ENCODE measurements at places on chromosomes 4 and X.

DNA sequence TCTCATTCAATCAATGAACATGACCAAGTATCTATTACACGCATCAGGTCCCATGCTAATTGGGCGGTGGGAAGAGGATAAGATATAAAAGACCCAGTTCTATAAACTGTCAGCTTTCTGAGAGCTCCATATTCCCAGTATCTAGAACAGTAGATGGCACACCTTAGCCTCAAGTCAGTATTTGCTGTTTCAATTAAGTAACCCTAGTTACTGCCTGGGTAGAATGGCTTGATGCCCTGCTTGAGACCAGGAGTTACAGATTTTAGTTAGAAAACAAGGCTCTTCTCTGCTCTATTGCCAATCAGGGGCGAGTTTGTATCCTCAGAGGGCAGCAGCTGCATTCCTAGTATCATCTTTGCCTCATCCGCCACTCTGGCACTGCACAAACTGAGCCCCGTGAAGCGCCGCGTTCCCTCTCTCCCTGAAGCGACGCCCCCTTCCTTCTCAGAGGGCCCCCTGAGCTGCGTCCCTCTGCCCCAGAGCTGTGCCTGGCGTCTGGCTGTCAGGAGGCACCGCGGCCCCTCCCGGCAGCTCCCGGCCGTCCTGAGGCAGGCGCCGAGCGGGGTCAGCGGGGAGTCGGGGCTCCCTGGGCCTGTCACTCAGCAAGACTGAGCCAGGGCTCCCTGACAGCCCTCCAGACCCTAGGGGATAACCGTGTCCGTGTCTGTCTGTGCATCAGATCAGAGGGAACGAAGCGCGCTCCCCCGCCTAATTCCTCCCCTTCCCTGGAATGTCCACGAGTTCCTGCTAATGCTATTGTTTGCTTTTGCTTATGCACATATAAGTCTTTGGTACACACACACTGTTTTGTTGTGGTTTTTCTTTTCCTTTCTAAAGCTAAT, 212.4 kb upstream of the TTC29 start:
- no peak for DNase-seq

DNA sequence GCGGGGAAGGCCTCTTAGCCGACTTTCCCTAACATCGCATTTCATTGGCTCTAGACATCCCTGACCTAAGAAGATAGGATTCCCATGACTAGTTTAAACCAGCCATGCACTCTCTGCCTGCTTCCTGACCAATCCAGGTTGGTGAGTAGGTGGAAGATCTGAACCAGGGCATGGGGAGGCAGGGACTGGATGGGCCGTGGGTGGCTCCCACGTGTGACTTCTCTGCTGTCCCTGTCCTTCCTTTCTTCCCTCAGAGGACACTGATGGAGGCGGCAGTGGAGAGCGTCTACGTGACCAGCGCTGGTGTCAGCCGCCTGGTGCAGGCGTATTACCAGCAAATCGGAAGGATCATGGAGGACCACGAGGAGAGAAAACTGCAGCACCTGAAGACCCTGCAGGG, 90.7 kb downstream of the EVC start:
- no peak for DNase-seq

- no peak for DNase-seq
These were observed 67.7 kb downstream of the DGKK start for GRCh38 chrX:50402886-50403285.

DNA sequence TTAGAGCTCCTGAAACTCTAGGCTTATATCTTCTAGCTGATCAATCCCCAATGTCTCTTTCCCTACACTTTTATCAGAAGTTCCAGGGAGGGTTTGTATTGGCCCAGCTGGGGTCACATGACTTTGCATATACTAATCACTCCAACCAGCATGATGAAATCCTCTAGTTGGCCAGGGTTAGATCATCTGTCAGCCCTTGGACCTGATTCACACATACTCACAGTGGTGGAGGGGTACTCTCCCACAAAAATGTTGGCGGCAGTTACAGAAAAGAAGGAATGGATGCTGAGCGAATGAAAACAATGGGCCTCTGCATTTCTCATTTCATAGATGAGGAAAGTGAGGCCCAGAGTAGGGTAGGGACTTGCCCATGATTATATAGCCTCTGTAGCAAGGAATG, 151.1 kb downstream of the PJA1 start:
- no peak for DNase-seq

- DNase-seq = no peak
These were observed 108.6 kb upstream of the TRIM2 start for GRCh38 chr4:153095448-153096204.

- no peak for DNase-seq
These were observed 1408.0 kb downstream of the RAPGEF2 start for GRCh38 chr4:160510928-160511327.

DNA sequence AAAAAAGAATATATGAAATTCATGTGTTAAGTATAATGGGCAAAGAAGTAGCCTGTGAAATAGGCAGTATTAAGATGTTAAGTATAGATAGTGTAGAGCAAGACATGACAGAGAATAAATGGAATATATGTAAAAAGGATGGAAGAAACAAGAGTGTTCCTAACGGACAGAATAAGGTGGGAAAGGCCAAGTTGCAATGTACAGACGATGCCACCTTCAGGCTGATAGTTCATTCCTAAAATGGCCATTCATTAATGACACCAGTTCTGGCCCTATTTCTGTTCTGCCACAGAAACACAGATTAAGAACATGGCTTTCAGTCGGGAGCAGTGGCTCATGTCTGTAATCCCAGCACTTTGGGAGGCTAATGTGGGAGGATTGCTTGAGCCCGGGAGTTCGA, 4.4 kb upstream of the FAM184B start:
- DNase-seq = no peak

DNA sequence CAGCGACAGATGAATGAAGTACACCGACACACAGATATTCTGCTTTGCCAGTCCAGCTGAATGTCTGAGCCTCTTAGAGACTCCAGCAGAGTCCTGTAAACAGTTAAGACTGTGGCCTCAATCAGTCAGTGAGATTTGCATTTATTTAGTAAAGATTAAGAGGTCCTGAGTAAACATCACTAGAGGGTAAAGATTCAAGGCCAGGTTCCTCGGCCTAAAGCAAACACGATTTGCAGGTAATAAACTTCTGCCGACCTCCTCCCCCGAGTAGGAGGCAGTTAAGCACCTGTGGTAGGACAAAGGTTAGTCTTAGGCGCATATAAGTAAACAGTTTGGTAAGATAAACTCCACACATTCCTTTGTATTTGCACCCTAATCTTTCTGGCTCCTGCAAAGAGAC, 99.6 kb downstream of the CFAP47 start:
- no peak for DNase-seq

DNA sequence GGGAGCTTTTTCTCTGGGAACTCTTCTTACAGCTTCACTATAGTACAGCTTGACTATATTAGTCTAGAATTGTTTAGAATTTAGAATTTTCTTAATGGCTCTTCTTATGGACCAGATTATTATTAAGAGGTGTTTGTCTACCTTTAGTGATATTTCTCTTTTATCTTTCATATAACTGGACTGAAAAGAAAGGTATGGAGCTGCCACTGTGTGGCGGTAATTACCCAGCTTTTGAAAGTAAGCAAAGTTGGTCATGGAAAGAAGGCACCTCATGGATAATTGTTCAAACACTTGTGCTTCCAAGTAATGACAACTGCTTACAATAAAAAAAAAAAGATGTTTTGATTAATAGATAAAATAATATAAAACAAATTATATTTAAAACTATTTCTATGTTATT, 1112.5 kb downstream of the TECRL start:
- peak; percentile 12 for DNase-seq

- no peak for DNase-seq
These were observed 29.3 kb upstream of the CT47A1 start for GRCh38 chrX:121014826-121015225.

DNA sequence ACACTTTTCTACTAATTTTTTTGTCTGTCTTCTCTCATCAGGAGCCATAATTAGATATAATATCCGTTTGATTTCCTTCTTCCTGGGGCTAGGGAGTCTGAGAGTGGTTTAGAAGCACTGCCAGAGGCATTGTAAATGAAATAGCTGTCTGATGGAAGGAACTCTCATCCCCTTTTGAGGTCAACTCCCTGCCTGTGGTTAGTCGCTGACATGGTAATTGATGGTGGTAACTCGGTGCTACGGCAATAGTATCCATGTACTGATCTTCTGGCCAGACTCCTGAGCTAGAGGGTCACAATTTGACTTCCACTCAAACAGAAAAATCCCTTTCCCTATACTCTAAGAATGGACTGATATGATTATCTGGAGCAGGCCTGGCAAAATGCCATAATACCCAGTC, 108.1 kb upstream of the TRPC5 start:
- DNase-seq = no peak

DNA sequence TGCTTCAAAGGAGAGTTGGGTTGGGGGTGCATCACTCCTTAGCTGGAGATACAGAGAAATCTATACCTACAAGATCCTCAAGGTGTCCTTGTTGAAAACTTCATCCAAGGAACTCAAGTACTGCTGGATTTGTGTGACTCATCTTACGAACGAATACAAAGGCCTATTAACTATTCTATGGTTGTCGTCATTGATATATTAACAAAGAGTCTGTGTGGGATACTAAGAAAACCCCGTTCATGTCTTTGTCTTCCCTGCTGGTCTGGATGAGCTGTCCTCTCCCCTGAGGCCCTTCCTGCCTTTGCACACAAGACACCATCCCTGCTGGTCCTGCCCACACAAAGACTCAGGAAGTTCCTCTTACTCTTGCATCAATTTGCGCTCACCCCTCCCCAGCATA, 54.9 kb upstream of the IRF2 start:
- DNase-seq = no peak

DNA sequence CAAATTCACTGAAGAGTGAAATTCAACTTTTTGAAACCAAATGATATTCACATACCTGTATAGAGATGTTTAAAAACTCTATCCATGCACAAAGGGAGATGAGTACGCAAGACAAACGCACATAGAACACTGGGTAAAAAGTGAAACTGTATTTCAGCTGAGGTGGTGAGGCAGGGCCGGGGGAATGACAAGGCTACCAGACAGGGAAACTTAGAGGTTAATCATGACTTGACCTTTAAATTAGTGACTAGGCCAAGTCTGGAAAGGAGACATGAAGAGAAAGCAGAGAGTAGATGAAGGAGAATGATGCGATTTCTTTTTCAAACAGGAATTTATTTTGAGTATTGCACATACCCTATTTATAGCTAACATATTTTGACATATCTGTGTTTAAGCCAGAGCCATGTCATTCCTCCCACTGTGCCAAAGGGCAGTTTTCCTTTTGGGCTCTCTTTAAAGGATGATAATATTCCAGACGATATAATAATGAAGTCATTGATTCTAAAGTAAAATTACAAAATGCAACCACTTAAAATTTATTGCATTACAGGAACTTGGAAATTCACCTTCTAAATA, 49.4 kb downstream of the ARHGEF6 start:
- DNase-seq = no peak

DNA sequence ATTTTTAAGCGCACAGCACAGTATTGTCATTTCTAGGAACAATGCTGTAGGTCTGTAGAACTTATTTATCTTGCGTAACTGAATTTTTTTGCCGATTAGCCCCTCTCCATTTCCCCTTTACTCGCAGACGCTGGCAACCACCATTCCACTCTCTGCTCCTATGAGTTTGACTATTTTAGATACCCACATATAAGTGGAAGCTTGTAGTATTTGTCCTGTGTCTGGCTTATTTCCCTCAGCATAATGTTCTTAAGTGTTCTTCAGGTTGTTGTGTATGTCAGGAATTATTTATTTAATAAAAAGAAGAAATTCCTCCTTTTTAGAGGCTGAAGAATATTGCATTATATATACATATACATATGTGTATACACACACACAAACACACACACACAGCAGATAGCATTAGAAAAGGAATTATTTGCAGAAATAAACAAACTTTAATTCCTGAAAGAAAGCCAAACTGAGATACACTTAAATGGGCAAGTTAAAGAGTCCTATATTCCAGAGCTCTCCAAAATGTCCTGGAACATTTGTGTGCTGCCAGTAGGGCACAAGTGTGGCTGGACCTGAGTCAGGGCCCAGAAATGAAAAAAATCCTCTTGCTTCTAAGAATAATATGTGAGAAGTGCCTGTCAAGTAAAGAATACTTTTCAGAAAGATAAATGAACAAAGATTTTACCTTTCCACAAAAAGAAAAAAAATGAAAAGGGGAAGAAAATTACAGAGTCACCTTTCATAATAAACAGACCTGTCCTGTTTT, 4.5 kb upstream of the ZNF330 start:
- DNase-seq = no peak

DNA sequence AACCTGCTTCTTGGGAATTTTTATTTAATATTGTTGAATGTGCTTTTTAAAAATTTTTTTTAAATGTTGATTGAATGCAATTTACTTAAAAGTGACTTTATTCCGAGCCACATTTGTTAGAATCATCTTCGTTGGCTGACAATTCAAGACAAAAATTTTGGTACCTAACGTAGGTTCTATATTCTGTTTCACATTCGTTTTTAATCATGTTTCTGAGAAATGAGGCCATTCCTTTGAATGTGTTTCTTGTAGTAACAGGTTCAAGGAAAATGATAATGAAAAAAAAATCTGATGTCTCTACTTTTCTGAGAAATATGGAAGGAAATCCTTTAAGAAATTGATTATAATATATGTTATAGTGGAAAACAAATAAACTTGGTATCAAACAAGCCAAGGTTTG, 92.3 kb upstream of the DCLK2 start:
- no peak for DNase-seq

- no peak for DNase-seq
These were observed 2.8 kb downstream of the GK start for GRCh38 chrX:30655991-30656390.

- no peak for DNase-seq
These were observed 56.5 kb downstream of the ANTXR2 start for GRCh38 chr4:80016506-80016905.

- DNase-seq = no peak
These were observed 217.5 kb downstream of the VEGFC start for GRCh38 chr4:176575141-176575730.

GRCh38 chr4:41079881-41080560, 134.3 kb downstream of the APBB2 start:
- DNase-seq = no peak

DNA sequence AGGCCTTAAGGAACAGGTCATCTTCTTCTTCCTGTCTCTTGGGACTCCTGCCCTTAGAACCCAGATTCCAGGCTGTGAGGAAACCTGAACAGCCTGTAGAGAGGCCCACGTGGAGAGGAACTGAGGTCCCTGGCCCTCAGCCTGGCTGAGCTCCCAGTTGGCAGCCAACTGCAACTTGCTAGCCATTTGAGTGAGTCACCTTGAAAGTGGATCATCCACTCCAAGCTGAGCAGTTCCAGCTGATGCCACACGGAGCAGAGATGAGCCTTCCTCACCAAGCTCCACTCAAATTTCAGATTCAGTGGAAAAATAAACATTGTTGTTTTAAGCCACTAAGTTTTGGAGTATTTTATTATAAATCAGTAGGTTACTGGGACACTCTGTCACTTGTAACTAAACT, 392.5 kb downstream of the BCOR start:
- no peak for DNase-seq

DNA sequence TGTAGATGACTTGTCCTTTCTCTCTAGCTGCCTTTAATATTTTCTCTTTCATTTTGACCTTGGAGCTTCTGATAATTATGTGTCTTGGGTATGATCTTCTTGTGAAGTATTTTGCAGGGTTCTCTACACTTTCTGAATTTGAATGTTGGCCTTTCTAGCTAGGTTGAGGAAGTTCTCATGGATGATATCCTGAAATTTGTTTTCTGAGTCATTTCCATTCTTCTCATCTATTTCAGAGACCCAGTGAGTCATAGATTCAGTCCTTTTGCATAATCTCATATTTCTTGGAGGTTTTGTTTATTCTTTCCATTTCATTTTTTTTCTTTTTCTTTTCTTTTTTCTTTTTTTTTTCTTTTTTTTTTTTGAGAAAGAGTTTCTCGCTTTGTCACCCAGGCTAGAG, 585.7 kb upstream of the PABPC4L start:
- DNase-seq = no peak

- no peak for DNase-seq
These were observed 245.0 kb upstream of the IGFBP7 start for GRCh38 chr4:57355101-57355665.

All from NCI-H2081 (cell line).